ENCODE measurements at places on chromosomes 4 and X.

DNA sequence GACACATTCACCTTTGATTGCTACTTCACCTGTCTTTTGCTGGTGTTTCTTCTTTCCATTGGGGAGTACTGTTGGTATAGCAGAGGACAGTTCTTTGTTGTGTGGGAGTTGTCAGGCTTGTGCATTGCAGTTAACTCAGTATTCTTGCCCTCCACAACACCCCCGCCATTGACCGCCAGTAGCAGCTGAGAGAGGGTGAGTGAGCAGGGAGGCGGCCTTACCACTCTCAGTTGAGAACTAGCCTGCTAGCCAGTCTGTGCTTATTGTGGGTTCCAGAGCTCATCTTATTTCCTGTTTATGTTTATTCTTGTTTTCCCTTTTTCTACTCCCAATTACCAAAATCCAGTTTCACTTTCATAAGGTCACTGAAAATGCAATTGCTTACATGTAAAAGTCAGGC, 52.2 kb downstream of the STIM2 start:
- DNase-seq: no peak

DNA sequence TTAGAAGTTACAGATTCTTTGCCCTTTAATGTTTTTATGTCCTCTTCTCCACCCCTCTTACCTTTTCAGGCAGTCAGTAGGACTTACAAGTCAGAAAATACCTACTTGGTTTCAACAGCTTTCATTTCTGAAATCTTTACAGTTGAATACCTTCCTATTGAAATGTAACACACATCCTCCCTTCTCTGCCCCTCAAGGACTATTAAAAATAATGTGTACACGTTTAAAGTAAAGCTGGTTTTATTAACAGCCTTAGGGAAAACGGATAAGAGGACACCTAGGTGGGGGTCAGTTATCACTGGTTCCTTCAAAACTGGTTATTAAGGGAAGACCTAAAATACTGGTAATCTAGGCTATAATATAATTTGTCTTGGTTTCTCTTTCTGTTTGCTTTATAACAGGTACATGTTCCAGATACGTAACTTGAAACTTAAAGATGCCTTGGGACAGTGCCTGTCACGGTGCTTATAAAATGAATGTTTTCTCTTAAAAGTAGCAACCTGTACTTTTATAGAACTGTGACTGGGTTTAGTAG, 1.8 kb downstream of the CCSER1 start:
- no peak for DNase-seq

- no peak for DNase-seq
These were observed 37.8 kb downstream of the GAB3 start for GRCh38 chrX:154712781-154713740.

- no peak for DNase-seq
These were observed 395.5 kb upstream of the BOD1L1 start for GRCh38 chr4:14023036-14023435.

GRCh38 chrX:72216973-72217372, 21.9 kb downstream of the ERCC6L start:
- DNase-seq: no peak

DNA sequence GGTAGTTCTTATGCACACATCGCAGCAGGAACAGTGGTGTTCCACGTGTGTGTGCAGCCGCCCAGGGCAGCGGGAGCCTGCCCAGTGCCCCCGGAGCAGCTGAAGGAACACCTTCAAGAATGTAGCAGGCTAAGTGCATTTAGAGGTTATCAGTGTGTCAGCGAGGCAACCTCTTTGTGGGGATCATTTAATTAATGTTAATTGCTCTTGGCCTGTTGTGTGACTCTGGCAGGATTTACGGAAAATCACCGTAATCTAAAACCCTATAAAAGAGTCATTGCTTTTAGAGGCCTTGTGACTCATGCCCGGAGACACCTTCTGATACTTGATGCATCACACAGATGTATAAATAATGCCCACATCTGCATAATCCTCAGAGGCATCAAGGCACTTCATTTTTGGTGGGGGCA, 47.3 kb upstream of the GATB start:
- no peak for DNase-seq

- no peak for DNase-seq
These were observed 34.1 kb upstream of the AFF2 start for GRCh38 chrX:148466292-148466691.

GRCh38 chrX:143648705-143649104, 12.8 kb upstream of the SLITRK4 start:
- DNase-seq: no peak

DNA sequence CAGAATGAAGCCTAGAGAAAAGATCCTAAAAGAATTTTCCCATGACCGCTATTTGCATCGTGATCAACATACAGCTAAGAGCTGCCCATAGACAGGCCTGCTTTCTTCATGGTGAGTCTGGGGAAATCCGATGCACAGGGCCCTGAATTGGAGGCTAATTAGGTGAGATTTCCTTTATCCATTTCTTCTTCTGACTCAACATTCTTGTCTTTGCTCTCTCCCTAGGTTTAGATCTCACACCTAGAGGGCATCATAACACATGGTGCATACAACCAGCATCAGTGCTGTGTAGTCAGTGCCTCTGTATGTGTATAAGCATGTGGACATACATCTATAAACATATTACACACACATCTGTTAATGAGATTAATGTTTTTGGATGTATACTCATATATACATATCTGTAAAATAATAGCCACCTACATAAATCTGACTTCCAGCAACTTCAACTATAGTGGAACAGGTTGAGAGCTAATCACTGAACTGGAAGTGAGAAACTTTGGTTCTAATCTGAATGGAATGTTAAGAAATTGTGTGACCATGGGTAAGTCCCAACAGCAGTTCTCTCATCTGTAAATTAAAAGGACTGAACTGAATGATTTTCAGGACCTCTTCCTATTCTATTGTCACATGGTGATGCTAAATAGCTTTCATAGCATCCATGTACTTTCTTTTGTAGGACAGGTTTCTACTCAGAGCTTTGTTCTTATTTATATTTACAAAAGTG, 17.5 kb downstream of the GATB start:
- no peak for DNase-seq

DNA sequence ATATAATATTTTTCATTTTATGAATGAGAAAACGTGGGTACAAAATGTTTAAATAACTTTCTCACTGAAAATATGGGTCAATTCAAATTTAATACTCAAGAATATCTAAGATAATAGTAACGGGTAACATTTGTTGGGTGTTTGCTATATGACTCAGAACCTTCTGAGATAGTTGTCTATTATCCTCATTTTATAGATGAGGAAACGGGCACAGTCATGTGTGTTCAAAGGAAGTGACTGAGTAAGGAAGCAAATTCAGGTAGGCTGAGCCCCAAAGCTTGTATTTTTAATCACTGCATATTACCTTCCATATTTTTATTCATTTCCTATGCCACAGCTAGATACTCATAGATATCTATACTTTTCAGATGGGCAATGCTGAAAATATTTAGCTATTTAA, 12.2 kb upstream of the CAMK2D start:
- DNase-seq: no peak

DNA sequence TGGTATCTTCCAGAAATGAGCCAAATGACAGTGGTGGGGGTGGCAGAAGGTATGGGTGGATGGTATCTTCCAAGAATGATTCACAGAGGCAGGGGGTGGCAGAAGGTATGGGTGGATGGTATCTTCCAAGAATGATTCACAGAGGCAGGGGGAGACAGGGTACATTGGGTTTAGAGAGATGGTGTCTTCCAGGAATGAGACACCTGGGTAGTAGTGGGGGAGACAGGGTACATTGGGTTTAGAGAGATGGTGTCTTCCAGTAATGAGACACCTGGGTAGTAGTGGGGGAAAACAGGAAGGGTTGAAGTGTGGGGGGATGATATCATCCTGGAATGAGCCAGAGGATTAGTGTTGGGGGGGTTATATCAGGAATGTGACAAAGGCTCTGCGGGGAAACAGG, 62.0 kb downstream of the MAOA start:
- DNase-seq: no peak

- no peak for DNase-seq
These were observed 71.3 kb downstream of the LRBA start for GRCh38 chr4:150943818-150944217.

DNA sequence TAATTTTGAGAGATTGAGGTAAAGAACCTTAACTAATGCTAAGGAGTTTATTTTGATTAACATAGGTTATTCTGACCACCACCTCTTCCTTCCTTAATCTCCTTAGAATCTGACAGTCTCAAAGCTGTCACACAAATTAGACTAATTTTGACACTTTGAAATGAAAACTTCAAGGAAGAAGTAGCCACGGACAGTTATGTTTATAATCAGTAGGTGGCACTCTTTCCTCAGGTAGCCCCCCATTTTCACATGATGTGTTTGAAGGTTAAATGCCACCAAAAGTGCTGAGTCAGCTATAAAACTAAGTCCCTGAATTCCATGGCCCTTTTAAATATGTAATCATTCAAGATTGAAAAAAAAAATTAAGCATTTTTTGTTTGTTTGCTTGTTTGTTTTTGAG, 22.4 kb downstream of the TMEM33 start:
- DNase-seq: no peak

DNA sequence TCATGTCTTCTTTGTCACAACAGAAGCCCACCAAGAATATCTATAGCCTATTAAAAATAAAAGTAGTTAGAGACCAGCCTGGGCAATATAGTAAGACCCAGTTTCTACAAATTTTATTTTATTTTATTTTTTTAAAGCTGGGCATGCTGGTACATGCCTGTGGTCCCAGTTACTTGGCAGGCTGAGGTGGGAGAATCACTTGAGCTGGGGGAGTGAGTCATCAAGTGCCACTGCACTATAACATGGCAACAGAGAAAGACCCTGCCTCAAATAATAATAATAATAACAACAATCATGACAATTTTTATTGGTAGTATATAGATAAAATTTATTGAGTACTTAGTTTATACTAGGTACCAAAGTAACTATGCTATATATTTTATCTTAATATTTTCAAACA, 93.0 kb upstream of the NPFFR2 start:
- DNase-seq: no peak

DNA sequence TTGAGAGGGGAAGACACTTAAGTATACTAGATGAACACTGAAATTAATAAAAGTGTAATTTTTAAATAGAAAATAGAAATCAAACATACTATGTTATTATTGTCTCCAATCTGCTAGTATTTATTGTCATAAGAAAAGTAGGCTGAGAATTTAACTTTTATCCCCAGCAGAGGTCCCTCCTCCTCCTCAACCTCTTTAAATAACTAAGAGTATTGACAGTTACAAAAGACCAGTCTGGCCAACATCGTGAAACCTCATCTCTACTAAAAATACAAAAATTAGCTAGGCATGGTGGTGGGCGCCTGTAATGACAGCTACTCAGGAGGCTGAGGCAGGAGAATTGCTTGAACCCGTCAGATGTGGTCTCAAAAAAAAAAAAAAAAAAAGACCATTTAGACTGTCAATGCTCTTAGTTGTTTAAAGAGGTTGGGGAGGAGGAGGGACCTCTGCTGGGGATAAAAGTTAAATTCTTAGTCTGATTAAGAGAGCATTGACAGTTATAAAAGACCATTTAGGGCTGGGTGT, 4.2 kb downstream of the SLC30A9 start:
- DNase-seq: no peak

DNA sequence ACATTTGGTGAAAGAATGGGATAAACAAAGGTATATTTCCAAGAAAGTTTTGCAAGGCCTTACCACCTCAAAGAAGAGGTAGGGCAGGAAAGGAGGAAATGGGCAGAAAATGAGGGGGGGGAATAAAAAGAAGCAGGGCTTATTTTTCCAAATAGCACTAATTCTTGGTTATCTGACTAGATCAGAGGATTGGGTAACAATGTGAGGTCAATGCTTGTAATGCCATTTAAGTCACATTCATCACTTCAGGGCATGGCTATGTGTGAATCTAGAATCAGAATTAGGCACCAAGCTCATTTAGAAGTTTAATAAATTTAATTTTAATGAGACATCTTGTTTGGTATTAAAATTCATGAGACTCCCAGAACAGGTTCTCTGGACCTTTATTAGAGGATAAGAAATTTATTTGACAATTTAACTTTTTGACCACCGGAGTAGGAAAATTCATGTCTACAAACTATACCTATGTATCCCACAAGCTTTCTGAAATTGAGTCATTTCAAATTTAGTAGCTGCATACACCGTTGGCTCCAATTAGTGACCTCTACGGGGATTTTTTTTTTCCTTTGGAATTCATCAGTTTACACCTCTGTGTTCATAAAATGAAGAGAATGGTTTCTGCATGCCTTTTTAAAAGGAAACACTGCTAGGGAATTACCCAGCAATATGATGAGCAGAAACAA, 1.4 kb upstream of the STS start:
- no peak for DNase-seq

GRCh38 chr4:100087743-100088142, 102.5 kb downstream of the DDIT4L start:
- no peak for DNase-seq

DNA sequence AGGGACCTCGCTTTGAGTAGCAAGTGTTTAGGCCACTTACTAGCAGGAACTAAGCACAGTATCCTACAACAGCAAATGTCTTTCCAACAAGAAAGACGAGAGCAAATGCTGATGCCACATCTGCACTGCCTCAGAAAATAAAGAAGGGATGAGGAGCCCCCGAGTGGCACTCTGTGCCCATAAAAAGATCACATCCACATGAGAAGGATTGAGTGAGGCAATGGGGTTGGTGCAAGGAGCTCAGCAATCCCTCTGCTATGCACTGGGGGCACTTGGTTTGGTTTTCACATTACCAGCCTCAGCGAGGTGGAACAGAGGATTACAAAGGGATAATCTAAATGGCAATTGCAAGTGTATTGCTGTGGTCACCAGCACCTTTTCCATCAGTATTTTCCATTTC, 252.8 kb upstream of the SLC7A11 start:
- DNase-seq: peak; percentile 19

DNA sequence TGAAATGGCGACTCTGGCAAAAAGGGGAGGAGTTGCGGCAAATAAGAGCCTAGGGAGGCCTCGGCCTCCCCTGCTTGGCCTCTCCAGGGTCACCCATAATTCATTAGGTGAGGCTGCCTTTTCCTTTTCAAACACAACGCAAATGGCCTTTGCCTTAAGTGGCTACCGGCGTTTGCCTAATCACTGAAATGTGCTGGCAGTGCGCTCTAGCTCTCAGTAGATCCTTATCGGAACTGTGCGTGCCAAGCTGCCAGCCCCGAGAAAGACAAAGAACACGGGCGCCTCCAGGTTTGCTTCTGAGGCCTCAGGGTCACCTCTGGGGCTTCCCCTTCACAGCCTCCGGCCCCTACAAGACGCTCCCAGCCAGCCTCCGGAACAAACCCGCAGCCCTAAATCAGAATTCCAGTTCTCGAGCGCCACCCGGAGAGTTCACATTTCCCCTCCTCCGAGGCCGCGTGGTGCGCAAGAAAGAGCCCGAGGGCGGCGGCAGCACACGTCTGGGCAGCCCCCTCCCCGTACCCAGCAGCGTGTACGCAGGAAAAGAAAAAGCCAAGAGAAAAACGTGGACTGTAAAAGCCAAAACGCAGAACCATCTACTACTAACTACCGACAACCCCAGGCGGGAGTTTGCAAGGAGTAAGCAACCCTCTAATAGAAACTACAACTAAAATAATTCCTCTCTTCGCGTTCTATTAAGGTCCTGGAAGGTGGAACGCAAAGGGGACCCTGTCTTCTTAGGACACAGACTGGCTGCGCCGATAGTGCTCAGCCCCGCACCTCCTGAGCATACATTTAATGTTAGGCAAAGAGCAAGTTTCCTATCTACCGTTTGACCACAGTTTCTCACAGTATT, 76.5 kb upstream of the BCOR start:
- DNase-seq: peak; percentile 54

GRCh38 chr4:55086578-55086977, 38.8 kb downstream of the KDR start:
- DNase-seq: no peak
